ENCODE measurements at places on chromosomes 5 and 9.
A peak's percentile ranks its signal among the peaks of the same experiment; 100 is the strongest.

DNA sequence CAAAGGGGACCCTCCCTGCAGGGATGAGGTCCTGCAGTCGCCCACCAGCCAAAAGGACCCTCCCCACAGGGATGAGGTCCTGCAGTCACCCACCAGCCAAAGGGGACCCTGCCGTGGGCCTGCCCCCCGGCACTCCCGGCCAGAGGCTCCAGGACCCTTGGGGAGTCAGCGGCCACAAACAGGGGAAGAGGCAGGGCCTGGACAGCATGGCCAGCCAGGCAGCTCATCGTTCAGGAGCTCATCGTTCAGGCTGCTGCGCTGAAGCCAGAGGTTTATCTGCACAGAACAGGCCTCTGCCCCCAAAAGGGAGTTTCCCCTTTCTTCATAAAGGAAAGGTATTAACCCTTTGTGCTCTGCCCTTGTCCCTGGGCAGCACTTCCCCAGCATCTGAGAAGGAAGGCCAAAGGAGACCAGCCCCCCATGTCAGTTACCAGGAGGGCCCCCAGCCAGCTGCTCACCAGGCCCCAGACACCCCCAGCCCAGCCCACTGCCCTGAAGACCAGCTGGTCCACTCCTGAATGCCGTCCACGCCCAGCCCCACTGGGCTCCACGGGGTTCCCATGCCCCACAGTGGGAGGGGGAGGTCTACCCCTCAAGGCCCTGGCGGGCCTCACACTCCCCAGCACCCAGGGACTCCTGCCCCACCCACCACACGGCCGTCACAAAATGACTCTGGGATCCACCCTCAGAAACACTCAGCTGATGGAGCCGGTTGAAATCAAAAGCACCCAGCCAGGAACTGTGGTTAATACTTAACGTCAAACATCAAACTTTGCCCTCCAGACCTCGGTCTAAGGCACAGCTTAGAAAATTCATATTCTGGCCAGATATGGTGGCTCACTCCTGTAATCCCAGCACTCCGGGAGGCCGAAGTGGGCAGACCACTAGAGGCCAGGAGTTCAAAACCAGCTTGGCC is 6.3 kb downstream of the SLC12A7 start:
- no peaks in the 10 kb centered on the region for H3K36me3 ChIP-seq
- H3K4me3 ChIP-seq: no peak overlapping the region
- peak; percentile 30 for DNase-seq
- no peak overlapping the region for H3K27ac ChIP-seq
- H3K4me1 ChIP-seq: 0 out of 2 replicates have a peak, but pooled peaks cover 3% of the 10 kb centered on the region

GRCh38 chr5:132209131-132209530 is 18.5 kb downstream of the P4HA2 start:
- no peaks in the 10 kb centered on the region for H3K36me3 ChIP-seq
- no peak for DNase-seq
- no peak overlapping the region for H3K27ac ChIP-seq

GRCh38 chr5:38874948-38875456 is 29.2 kb downstream of the OSMR start:
- no peaks in the 10 kb centered on the region for H3K36me3 ChIP-seq
- H3K4me3 ChIP-seq: no peak overlapping the region
- H3K27ac ChIP-seq: no peak overlapping the region
- H3K4me1 ChIP-seq: no peaks in the 10 kb centered on the region

DNA sequence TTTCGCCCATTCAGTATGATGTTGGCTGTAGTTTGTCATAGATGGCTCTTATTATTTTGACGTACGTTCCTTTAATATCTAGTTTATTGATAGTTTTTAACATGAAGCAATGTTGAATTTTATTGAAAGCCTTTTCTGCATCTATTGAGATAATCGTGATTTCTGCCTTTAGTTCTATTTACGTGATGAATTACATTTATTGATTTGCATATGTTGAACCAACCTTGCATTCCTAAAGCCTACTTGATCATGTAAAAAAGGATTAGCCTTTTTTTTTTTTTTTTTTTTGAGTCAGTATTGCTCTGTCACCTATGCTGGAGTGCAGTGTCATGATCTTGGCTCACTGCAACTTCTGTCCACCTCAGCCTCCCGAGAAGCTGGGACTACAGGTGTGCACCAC is 25.1 kb downstream of the ITK start:
- H3K4me1 ChIP-seq: peaks cover 10% of the 10 kb centered on the region
- no peak overlapping the region for H3K4me3 ChIP-seq
- DNase-seq: no peak
- H3K27me3 ChIP-seq: no peaks in the 10 kb centered on the region
- no peak overlapping the region for H3K27ac ChIP-seq

DNA sequence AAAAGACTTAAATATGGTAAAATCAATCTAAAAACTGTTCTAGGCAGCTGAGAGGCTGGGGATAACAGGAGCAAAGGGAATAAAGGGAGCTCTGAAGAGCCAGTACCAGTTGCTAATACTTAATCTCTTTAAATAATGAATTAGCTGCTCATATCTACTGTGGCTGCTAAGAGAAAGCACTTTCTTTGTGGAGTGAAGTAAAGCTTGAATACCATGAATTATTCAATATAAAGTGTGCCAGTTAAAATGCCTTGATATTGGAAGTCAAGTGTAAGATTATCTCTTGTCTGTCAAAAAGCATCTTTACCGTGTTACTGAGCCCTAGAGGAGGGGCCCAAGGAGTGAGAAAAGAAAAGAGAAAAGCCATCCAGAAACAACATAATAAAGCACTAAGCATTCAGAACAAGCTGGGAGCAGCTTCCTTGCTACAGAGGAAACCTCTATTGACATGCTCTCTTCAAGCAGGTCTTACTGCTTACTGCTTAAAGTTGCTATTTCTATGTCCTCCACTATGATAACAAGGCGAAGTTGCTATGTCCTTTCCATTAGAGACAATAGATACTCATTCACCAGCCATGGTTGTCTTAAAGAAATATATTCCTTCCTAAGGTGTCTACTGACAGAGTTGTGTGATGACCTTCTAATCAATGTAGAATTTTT is 297.4 kb downstream of the CETN3 start:
- H3K4me3 ChIP-seq: no peak overlapping the region
- no peaks in the 10 kb centered on the region for H3K36me3 ChIP-seq
- no peak overlapping the region for H3K27ac ChIP-seq
- H3K27me3 ChIP-seq: no peaks in the 10 kb centered on the region

- no peak for DNase-seq
- no peak overlapping the region for H3K4me3 ChIP-seq
- H3K36me3 ChIP-seq: no peaks in the 10 kb centered on the region
- H3K27ac ChIP-seq: no peak overlapping the region
- no peaks in the 10 kb centered on the region for H3K27me3 ChIP-seq
These were observed 49.2 kb downstream of the ESM1 start for GRCh38 chr5:54936201-54936600.

DNA sequence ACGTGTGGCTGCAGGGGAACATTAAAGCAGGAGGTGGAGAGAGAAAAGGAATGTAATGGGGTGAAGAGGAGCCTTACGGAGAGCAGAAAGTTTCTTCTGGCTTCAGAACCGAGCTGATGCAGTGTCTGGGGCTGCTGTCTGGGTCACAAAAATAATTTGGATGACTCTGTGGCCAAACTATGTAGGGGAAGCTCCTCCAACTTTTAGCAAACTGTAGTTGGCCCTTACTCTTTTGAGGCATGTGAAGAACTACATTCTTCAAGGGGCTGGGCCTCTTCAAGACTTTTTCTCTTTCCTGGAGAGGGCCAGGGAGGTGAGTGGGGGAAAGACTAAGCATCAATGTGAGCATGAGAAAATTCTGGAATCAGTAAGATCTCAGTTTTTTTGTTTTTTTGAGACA is 31.9 kb upstream of the SPARC start:
- H3K27me3 ChIP-seq: no peaks in the 10 kb centered on the region
- DNase-seq: no peak
- no peaks in the 10 kb centered on the region for H3K4me1 ChIP-seq
- H3K4me3 ChIP-seq: no peak overlapping the region
- H3K36me3 ChIP-seq: no peaks in the 10 kb centered on the region

DNA sequence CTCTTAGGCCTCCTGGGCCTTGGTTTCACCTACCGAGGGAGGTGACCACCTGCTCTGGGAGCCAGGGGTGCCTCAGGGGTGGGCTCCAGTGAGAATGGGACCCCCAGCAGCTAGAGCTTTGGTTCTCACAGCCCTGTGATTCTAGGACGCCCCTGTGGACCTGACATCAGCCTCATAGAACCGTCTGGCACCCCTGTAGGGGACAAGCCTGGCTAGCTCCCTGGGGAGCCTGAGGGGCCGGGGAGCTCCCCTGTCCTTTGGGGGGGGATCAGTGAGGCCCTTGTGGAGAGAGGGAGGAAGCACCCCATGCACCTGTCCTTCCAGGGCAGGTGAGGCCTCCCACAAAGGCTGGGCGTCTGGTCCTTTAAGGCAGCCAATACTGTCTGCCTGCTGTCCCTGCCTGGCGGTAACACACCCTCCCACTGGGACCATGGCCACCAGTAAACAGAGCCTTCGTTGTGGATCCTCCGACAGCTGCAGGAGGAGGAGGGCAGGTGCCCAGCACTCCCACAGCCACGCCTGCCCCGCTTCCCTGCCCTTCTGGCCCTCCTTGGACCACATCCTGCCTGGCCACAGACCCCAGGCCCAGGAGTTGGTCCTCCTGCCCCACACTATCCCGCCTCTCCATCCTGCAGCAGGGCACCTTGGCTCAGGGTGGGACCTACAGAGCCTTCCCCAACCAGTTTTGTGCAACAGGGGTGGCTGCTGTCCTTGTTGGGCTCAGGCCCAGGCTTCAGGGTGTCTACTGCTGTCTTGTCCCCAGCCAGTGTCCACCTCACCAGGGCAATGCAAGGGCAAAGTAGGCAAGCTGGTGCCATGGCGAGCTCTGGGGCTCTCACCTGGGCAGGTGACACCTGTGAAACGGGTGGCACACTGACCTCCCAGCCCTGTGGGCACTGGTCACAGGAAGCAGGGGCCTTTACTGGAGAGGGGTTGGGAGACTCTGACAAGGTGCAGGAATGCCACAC is 3.0 kb upstream of the TUBB4B start:
- H3K36me3 ChIP-seq: peaks cover 15% of the 10 kb centered on the region
- peaks cover 50% of the 10 kb centered on the region for H3K4me1 ChIP-seq
- no peaks in the 10 kb centered on the region for H3K27me3 ChIP-seq
- no peak for DNase-seq
- H3K27ac ChIP-seq: no peak overlapping the region
- no peak overlapping the region for H3K4me3 ChIP-seq

- no peak for DNase-seq
- H3K27ac ChIP-seq: no peak overlapping the region
- H3K27me3 ChIP-seq: no peaks in the 10 kb centered on the region
- no peak overlapping the region for H3K4me3 ChIP-seq
These were observed 269.1 kb downstream of the NR2F1-AS1 start for GRCh38 chr5:93311881-93312280.

- no peak for DNase-seq
- no peaks in the 10 kb centered on the region for H3K4me1 ChIP-seq
- H3K4me3 ChIP-seq: no peak overlapping the region
- H3K27me3 ChIP-seq: no peaks in the 10 kb centered on the region
- no peak overlapping the region for H3K27ac ChIP-seq
These were observed 151.5 kb downstream of the RGS3 start for GRCh38 chr9:113614843-113615648.

- peak; percentile 81 for DNase-seq
- H3K27ac ChIP-seq: peak overlapping the region; percentile 57
- H3K36me3 ChIP-seq: no peaks in the 10 kb centered on the region
- H3K27me3 ChIP-seq: no peaks in the 10 kb centered on the region
- H3K4me1 ChIP-seq: peaks cover 27% of the 10 kb centered on the region
- peak overlapping the region; percentile 47 for H3K4me3 ChIP-seq
These were observed 4.8 kb upstream of the SMU1 start for GRCh38 chr9:33081128-33081851.

DNA sequence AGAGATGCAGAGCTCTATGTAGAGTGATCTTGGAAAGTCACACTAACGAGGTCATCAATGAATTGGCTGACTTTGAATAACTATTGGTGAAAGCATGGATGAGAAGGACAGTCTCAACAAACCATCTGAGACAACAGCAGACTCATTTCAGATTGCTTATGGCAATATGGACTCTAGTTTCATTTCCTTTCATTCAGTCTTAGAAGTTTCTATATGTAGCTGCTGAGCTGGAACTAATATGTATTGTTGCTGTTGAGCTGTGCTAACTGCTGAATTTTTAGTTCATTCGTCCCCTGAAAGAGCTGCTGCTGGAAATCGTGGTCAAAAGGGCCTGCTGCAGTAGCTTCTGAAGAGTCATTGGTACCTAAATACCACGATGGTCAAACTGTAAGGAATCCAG is 31.3 kb downstream of the TNFSF15 start:
- DNase-seq: no peak
- H3K36me3 ChIP-seq: no peaks in the 10 kb centered on the region
- no peak overlapping the region for H3K27ac ChIP-seq
- no peak overlapping the region for H3K4me3 ChIP-seq
- no peaks in the 10 kb centered on the region for H3K27me3 ChIP-seq
- H3K4me1 ChIP-seq: peaks cover 9% of the 10 kb centered on the region

GRCh38 chr5:142894749-142895148 is 124.6 kb downstream of the ARHGAP26 start:
- no peak for DNase-seq
- no peak overlapping the region for H3K27ac ChIP-seq
- no peaks in the 10 kb centered on the region for H3K27me3 ChIP-seq
- no peak overlapping the region for H3K4me3 ChIP-seq
- no peaks in the 10 kb centered on the region for H3K4me1 ChIP-seq

DNA sequence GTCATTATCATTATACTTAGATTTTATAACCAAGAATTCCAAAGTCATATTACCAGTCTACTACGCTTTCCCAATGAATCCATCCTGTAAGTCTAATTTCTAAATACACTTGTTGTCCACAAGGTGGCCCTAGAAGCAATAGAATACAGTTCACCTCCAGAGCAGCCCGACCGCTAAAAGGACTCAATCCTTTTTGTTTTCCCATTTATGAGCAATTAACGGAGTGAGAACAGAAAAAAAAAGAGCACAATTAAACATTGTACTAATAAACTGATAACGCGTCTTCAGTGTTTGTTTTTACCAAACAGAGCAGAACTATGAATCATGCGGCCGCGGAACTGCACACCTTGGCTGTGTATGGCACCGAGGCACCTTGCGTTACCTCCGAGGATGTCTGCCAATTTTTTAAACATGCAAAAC is 160.7 kb upstream of the DAPK1 start:
- no peak overlapping the region for H3K4me3 ChIP-seq
- H3K27me3 ChIP-seq: no peaks in the 10 kb centered on the region
- DNase-seq: peak; percentile 16

- no peaks in the 10 kb centered on the region for H3K36me3 ChIP-seq
- no peak for DNase-seq
- H3K27ac ChIP-seq: no peak overlapping the region
- no peaks in the 10 kb centered on the region for H3K4me1 ChIP-seq
- no peak overlapping the region for H3K4me3 ChIP-seq
These were observed 5.3 kb downstream of the PRDM6 start for GRCh38 chr5:123094237-123094918.

DNA sequence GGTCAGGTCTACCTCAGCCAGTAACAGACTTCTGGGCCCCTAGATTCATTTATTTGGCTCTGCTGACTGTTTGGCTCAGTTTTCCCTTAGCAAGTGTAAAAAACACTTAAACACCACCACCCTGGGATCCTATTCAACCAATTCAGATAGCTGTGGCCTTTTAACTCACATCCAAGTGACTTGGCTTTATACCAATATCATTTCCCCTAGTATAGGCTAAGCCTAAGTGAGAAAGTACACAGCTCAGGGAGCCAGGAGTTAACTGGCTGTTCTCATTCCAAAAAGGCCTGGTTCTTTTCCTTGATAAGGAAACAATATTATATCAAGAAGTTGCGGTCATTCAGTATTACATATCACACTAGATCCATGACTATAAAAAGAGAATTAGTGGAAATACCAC is 163.5 kb downstream of the ARL15 start:
- no peaks in the 10 kb centered on the region for H3K4me1 ChIP-seq
- no peaks in the 10 kb centered on the region for H3K27me3 ChIP-seq
- no peak for DNase-seq
- H3K4me3 ChIP-seq: no peak overlapping the region
- H3K27ac ChIP-seq: no peak overlapping the region
